ENCODE measurements at places on chromosomes 6 and 20.
A peak's percentile ranks its signal among the peaks of the same experiment; 100 is the strongest.

DNA sequence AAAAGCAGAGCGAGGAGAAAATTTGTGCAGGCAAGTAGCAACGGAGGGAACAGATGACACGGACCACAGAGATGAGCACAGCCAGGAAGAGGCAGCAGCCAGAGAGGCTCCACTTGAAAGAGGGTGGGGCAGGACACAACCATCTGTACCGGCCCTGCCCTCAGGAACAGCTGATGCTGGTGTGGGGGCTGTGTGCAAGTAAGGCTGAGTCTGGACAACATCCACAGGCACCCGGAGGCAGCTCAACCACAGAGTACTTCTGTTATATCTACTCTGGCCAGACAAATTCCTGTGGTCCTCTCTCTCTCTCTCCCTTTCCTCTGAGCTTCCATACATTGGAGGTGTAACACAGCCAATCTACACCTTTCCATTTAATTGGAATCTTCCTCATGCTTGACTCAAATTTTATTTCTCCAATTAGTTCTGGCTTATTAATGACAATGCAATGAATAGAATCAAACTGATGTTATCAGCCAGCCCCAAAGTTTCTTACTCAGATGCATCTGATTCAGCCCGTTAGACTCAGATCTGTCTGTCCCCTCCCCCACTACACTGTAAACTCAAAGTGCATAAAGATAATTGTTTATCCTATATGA, 24.9 kb downstream of the KIF13A start:
- DNase-seq = no peak

DNA sequence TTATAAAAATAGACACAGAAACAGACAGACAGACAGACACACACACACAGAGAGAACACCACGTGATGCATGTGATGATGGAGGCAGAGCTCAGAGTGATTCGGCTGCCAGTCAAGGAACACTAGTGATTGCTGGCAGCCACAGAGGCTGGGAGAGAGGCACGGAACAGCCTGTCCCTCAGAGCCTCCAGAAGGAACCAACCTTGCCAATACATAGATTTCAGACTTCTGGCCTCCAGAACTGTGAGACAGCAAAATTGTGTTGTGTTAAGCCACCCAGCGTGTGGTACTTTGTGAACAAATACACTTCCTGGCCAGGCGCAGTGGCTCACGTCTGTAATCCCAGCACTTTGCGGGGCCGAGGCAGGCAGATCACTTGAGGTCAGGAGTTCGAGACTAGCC, 9.5 kb upstream of the PARD6B start:
- no peak for DNase-seq

GRCh38 chr20:34022151-34022838, 28.6 kb downstream of the RALY start:
- no peak for DNase-seq

GRCh38 chr6:137981758-137982157, 114.7 kb downstream of the TNFAIP3 start:
- DNase-seq = no peak

- DNase-seq = no peak
Observed at GRCh38 chr6:142271476-142271875, 30.3 kb upstream of the ADGRG6 start.

- no peak for DNase-seq
Observed at GRCh38 chr6:41439524-41440418, 104.4 kb downstream of the NCR2 start.

DNA sequence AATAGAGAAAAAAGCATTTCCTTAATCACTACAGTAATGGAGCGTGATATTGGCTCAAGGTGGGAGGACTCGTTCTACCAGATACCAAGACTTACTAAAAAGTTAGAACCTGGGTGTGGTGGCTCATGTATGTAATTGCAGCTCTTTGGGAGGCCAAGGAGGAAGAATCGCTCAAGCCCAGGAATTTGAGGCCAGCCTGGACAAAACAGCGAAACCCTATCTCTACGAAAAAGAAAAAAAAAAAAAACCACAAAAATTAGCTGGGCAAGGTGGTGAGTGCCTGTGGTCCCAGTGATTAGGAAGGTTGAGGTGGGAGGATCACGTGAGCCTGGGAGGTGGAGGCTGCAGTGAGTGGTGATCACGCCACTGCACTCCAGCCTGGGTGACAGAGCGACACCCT, 24.0 kb upstream of the ATRN start:
- no peak for DNase-seq

DNA sequence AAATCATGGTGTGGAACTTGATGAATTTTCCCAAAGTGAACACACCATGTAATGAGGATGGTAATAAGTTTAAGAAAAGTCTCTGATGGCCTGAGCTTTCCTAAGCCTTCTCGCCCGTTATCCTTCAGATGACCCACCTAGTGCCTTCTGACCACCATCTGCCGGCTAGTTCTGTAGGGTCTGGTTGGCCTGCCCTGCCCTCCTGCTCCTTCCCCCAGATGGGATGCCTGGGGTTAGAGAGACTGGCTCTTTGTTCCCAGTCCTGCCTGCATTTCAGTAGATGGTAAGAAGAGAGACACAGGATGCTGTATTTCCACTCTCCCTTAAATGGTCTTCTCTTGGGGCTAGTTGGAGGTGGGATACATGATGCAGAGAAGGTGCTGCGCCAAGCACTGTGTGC, 43.0 kb downstream of the TIAM2 start:
- no peak for DNase-seq

GRCh38 chr20:63819224-63819921, 11.7 kb downstream of the ZBTB46 start:
- DNase-seq = no peak

- no peak for DNase-seq
Observed at GRCh38 chr6:15930207-15930606, 198.7 kb upstream of the MYLIP start.

DNA sequence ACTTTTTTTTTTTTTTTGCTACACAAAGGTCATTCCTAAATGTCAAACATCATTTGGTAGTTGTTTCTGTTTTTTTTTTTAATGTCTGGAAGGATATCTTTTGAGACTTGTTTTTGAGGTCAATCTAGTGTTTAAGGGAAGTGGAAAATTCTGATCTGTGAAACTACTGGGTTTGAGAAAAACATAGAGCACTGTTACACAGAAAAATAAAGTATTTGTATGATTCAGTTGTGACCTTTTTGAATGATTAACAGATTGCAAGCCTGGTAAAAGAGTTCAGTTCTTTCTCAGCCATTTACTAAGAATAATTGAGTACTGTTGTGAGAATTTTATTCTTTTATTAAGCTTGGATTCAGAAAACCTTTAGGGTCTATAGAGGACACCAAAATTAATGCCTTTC, 276.7 kb downstream of the ADGRB3 start:
- no peak for DNase-seq

DNA sequence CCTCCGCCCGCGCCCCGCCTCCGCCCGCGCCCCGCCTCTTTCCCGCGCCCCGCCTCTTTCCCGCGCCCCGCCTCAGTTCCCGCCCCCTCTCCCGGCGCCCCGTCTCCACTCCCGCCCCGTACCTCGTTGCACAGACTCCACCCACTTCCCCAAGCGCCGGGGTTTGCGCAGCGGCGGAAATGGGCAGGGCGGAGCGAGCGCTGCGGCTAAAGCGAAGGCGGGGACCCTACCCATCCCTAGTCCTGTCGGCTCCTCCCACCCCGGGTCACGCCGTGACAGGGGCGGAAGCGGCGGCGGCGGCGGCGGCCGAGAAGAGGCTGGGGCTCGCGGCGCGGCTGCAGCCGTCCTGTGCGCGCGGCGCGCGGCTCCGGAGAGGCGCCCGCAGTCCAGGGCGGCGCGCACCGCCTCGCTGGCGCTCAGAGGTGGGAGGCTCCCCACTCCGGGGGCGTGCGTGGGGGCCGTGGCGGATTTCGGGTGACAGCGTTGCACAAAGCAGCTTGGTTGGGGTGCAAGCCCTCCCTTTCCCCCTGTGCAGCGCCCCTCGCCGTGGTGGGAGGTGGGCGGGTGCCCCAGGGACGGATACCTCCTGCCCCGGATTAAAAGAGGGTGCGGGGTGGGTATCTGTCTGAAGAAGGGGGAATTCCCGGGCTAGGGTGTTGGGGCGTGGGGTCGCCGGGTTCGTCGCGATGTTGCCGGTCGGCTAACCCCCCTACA, at the start of gene KDM1B:
Gene KDM1B, plus strand, starts transcription at position 273 of the 714 bp plus-strand sequence. CDS start 4,474 bp downstream, outside the sequence.
- DNase-seq = peak; percentile 98
